Stimulated activated CD4-positive, alpha-beta T cell treated with anti-CD3 and anti-CD28 coated beads, Interleukin-12 subunit alpha, Interleukin-12 subunit beta, amount 100 ng/mL, for 48 hours (primary cell): ENCODE measurements at places on chromosomes 1 and 21.

- DNase-seq: no peak
Observed at GRCh38 chr1:167922023-167922422, 8.1 kb upstream of the ADCY10 start.

DNA sequence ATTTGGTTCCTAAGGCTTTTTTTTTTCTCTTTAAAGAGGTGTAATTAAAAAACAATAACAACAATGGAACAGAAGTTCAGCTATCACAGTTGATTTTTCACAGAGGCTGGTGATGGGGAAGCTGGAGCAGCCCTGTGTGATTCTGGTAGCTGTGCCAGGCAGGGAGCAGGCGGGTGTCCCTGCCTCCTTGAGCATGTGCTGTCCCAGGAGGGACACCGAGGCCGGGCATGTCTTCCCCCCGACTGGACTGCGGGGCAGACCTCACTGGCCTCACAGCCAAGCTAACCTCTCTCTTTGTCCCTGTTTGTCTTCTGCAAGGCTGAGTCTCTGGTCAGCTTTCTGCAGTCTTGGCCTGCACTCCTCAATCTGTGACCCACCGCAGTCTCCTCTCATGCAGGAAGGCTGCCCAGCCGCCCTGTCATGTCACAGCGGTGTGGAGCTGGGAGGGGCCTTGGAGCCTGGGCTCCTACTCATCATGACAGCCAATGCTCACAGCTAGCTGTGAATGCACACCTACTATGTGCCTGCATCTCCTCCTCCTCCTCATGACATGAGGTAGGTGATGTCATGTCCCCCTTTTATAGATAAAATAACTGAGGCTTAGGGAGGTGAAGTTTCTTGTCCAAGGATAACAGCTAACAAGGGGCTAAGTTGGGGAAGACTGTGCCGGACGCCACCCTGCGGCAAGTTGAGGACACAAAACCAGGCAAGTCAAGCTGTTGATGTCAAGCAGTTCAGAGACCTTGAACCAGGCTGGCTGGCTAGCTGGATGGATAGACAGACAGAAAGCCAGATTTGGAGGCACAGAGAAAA lies 10.3 kb upstream of the ACTL8 start:
- no peak for DNase-seq

GRCh38 chr1:1345384-1345783 lies 3.8 kb downstream of the DVL1 start:
- DNase-seq: no peak

GRCh38 chr21:16590186-16590585 lies 860.4 kb downstream of the USP25 start:
- no peak for DNase-seq

GRCh38 chr1:229689273-229689672 lies 63.2 kb downstream of the URB2 start:
- DNase-seq: no peak
